Fibroblast of skin of left biceps (primary cell): ENCODE measurements at places on chromosomes 11 and 22.

DNA sequence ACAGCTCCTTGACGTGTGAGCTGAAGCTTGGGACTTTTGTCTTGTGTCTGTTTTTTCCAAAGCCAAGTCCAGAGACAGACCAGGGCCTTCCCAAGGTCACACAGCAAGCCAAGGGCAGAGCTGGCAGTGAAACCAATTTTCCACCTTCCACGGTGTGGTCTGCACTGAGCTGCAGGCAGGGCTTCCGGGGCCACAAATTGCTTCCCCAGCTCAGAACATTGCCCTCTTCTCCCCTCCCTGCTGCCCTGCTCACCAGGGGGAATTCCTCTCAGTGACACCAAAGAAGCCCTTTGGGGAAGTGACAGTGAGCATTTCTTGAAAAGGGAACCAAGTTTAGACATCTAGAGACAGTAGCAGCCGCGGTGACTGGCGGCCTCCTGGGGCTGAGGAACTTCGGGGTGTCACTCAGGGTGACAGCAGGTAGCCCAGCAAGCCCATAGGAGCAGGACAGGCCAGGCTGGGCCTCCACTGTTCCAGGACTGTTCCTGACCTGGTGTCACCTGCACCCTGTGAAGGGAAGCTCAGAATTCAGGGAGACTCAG lies 9.2 kb downstream of the FXYD2 start:
- DNase-seq: no peak

GRCh38 chr11:14255238-14255534 lies 103.8 kb downstream of the RRAS2 start:
- no peak for DNase-seq

DNA sequence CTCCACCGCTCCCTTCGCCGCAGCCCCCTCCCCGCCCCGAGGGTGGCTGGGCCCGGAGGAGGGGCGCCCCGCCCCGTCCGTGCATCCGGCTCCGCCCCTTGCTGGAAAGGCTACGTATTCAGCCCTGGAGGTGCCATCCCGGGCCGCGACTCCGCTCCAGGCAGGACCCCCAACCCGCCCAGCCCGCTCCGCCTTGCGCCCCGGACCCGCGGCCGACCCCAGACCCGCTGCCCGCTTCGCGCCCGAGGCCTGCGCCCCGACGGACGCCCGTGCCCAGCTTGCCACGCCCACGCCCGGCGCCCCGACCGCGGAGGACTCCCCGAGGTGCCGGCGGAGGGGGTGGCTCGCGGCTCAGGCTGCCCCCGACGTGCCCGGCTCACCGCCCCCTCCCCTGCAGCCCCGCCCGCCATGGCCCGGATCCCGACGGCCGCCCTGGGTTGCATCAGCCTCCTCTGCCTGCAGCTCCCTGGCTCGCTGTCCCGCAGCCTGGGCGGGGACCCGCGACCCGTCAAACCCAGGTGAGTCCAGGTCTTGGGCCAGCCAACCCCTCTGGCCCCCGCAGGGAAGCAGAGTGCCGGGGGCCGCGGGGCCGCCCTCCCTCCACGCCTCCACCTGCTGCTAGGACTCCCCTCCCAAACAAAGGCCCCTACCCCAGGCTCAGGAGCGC lies at the start of gene ADM2:
Gene ADM2, plus strand, starts transcription at position 104 of the 667 bp plus-strand sequence. Its CDS starts 305 bp downstream, at position 409.
- DNase-seq: no peak

DNA sequence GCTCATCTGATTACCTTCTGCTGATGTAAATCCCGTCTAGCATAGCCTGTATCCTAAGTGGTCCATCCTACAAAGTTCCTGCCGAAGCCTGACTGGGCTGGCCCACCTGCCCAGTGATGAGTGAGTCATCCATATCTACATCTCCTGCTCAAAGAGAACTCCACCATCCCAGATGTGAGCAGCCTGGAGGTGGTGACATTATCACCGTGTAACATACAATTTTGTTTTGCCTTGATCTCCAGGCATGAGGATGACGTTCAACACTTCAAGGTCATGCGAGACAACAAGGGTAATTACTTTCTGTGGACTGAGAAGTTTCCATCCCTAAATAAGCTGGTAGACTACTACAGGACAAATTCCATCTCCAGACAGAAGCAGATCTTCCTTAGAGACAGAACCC lies 5.6 kb downstream of the TMA7B start:
- no peak for DNase-seq

DNA sequence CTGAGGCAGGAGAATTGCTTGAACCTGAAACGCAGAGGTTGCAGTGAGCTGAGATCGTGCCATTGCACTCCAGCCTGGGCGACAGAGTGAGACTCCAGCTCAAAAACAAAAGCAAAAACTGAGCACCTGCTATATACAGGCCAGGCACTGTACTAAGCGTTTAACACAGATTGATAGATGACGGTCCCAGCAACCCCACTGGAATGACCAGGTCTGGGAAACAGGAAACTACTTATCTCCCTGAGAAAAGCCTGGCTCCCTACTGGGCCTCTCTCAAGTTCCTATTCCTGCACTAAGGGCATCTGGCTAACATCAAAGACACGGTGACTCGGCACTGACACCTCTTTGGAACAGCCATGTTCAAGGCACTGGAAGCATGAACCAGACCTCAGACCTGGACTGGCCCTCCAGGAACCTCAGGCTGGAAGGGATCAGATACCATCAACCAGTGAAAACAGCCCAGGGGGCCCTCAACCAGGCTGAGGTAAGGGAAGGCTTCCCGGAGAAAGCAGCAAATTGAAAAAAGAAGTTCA lies 16.6 kb downstream of the ARAP1 start:
- no peak for DNase-seq

- DNase-seq: peak; percentile 41
Observed at GRCh38 chr22:35552196-35552842, 11.7 kb downstream of the RASD2 start.

GRCh38 chr11:76782531-76783293 lies 444 bp upstream of the TSKU start:
- DNase-seq: peak; percentile 96

- no peak for DNase-seq
Observed at GRCh38 chr11:3983101-3983500, 111.5 kb upstream of the RRM1 start.

- DNase-seq: no peak
Observed at GRCh38 chr11:128701086-128701485, 7.2 kb downstream of the FLI1 start.

GRCh38 chr11:15179167-15179566 lies 64.4 kb downstream of the INSC start:
- peak; percentile 80 for DNase-seq

- DNase-seq: peak; percentile 12
Observed at GRCh38 chr22:20141186-20142077, 9.4 kb downstream of the CCDC188 start.

GRCh38 chr11:109815500-109816150 lies 277.6 kb upstream of the ZC3H12C start:
- no peak for DNase-seq
